ENCODE measurements at places on chromosomes 16 and 17.
A peak's percentile ranks its signal among the peaks of the same experiment; 100 is the strongest.

- no peak for DNase-seq
These were observed 3.7 kb downstream of the DUSP14 start for GRCh38 chr17:37493249-37494027.

DNA sequence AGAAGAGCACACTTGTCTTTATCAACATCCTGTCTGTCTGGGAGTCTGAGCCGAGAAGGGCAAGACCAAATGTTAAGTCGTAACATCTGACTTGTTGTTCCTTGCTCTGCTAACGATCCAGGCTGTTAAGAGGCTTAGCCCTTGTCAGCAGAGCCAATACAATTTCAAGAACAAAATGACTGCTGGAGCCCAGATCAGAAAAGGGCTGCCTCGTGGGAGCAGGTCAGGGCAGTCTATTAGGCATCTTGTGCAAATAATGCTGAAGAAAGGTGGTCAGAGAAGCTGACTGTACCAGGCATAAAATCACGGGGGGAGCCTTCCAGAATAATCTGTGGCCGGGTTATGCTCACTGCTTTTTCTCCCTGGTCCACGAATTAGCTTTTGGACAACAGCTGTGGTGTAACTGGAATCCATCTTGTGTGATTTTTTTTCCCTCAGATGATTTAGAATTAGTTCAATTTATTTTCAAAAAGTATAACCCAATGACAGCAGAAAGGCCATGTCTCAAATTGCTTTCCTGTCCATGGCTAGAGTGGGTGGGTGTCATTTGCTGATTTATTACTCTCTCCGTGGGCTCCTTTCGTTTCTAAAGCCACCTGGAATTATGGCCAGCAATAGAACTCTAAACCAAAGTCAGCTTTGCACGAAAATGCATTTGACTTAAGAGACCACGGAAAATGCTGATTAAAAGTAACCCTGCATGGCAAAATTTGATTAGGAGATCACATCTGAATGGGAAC is 221.1 kb upstream of the HSBP1 start:
- DNase-seq: no peak

- DNase-seq: no peak
These were observed 153.2 kb downstream of the IRF8 start for GRCh38 chr16:86052115-86052670.

DNA sequence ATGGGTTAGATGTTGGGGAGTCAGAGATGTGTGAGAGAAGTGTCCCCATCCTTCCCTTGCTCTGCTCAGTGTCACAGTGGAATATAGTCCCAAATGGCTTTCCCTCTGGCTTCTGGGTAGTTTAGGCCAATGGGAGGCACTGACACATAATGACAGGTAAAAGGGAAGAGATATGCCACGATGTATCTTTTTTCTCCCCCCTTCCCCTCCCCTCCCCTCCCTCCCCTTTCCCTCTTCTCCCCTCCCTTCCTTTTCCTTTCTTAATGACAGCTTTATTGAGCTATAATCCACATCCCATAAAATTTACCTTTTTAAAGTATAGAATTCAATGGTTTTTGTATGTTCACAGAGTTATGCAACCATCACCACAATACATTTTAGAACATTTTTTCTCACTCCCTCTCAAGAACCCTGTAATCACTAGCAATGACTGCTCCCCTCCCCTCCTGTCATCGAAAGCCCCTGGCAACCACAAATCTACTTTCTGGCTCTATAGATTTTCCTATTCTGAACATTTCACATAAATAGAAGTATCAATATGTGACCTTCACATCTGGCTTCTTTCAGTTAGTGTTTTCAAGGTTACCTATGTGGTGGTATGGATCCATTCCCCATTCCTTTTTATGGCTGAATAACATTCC is 617 bp upstream of the CCR7 start:
- DNase-seq: no peak

DNA sequence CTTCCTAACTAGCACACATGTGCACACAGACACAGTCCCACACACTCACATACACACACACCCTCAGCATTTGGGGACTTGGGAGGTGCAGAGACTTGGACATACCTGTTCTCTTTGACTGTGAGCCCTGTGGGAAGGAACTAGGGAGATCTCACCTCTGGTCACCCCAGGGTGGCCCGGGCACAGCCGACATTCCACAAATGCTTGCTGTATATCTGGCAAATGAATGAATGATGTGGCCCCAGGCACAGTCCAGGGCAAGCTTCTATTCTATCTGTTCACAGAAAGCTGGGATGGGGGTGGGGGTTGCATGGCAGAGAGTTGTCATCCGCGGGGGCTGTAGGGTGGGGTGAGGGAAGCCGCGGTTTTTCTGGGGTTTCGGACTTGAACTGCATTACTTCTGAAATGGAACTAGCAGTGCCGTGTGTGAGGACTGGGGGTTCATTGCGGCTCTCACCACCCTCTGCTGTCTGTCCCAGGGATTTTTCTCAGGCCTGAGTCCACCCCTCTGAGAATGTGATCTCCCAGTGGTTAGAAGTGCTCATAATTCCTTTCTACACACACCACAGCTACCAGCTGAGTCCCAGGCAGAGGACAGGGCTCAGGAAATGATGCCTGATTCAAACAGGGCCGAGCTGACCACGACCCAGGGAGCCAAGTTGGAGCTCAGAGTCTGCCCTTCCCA is 3.3 kb upstream of the RIPOR1 start:
- no peak for DNase-seq

DNA sequence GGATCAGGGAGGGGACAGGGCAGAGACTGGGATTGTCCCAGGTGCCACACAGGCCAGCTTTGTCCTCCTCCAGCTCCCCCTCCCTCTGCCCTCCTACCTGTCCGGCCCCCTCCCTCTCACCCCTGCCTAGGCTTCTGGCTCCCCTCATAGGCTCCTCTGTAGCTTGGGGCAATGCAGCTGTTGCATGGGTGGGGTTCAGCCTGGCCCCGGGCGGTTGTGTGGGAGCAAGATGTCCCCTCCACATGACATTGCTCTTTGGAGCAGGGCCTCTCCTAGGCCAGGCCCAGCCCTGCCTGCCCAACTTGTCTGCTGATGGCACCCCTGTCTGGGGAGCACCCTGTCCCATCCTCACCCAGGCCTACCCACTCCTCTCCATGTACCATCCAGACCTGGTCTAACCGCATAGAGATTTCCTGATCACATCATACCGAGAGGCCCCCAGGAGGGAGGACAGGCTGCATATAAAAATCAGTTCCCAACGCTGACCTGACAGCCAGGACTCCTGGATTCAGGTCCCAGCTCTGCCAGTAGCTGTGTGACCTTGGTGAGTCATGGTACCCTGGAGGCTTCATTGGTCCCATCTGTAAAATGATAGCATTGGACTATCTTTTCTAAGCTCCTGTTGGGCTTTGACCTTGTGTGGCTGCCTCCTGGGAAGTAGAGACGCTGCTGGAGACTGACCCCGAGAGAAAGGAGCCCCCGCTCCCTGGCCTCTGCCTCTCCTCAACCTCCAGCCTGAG is 48.8 kb upstream of the DLX4 start:
- DNase-seq: no peak

DNA sequence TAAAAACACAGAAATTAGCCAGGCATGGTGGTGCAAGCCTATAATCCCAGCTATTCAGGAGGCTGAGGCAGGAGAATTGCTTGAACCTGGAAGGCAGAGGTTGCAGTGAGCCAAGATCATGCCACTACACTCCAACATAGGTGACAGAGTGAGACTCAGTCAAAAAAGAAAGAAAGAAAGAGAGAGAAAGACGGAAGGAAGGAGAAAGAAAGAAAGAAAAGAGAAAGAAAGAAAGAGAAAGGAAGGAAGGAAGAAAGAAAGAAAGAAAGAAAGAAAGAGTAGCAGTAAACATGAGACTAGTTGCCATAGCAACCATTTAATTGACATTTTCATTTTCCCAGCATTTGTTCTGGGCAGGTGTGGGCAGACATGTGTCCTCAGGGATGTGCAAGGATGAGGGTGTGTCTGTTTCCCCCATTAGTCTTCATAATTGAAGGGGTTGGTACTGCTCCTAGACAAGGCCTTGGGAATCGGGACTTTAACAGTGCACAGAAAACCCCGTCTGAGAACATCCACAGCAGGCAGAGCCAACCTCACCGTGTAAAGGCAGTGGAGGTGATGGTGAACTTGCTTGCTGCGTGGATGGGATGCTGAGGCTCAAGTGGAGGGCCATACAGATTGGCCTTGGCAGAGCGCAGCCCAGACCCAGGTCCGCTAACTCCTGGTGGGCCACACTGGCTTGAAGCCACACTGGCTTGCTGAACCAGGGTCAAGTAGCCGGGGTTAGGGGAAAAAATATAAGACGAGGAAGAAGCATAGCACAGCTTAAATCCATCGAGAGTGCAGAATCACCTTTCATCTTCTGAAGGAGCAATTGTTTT is 35.2 kb upstream of the KIFC3 start:
- no peak for DNase-seq

DNA sequence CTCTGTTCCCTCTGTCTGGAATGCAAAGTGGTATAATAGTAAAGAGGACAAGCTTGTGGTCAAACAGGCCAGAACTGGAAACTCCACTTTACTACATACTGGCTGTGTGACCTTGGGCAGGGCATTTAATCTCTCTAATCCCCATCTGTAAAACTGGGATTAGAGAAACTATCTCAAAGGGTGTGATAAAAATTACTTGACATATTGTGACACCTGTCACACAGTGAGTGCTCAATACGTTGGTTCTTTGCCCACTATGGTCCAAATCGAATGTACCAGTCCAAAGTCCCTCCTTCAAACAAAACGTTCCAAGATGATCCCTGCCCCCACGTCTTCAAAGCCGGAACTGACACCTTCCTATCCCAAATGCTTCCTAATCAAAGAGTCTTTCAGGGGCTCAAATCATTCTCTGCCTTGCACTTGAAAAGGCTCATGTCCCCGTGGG is 734 bp downstream of the PGAP3 start:
- no peak for DNase-seq

DNA sequence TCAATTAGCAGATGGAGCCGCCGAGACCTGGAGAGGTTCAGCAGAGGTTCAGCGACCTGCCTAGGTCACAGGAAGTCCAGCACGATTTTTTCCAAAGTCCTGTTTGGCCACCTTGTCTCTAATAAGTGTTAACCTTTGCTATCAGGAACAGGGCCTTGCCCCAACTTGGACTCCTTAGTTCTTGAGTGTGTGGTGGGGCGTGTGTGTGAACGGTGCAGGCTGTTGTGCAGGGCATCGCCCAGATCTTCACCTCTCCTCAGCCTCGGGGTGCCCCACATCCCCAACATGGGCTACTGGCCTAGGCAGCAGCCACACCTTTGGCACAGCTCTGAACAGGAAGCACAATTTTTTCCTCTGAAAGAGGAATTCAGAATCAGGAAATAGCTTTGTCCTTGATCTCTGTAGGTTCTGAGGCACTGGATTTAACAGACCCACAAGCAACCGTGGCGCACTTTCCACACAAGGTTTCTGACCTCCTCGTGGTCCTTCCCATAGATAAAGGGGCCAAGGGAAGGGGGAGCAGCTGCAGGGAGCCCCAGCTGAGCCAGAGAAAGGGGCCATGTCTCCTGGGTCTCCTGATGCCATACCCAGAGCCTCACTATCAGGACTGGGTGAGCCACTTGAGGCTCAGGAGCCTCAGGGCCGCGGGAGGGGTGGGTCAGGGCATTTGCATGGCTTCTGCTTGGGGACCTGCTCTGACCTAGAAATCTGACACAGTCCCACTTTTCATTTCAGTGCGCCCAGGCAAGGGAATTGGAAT is 10.4 kb downstream of the MPRIP start:
- DNase-seq: no peak

- DNase-seq: no peak
These were observed 2.8 kb upstream of the NAT9 start for GRCh38 chr17:74778960-74779359.

- no peak for DNase-seq
These were observed 28.8 kb downstream of the DYNLRB2 start for GRCh38 chr16:80569440-80570105.

- DNase-seq: no peak
These were observed 20.7 kb downstream of the DNAH9 start for GRCh38 chr17:11618861-11619566.

- DNase-seq: no peak
These were observed 95.9 kb downstream of the OR1D5 start for GRCh38 chr17:2967515-2967914.

DNA sequence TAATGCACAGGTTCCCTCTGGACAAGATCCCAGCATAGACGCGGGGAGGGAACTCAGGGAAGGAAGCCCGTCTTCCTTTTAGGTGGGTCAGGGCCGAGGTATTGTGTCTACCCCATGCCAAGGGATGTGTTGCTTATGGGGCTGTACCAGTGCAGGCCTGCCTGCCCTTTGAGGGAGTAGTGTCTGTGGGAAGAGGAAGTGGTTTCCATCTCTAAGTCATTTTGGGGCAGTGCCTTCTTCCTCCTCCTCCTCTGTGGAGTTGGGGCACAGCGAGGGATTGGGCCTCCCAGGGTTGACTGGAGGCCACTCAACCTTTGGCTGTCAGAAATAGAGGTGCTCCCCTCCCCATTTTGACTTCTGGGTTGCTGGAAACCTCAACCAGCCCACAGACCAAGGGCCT is 26.5 kb downstream of the GJD3 start:
- DNase-seq: no peak

GRCh38 chr17:31802502-31802901 is 56.5 kb downstream of the COPRS start:
- DNase-seq: no peak

DNA sequence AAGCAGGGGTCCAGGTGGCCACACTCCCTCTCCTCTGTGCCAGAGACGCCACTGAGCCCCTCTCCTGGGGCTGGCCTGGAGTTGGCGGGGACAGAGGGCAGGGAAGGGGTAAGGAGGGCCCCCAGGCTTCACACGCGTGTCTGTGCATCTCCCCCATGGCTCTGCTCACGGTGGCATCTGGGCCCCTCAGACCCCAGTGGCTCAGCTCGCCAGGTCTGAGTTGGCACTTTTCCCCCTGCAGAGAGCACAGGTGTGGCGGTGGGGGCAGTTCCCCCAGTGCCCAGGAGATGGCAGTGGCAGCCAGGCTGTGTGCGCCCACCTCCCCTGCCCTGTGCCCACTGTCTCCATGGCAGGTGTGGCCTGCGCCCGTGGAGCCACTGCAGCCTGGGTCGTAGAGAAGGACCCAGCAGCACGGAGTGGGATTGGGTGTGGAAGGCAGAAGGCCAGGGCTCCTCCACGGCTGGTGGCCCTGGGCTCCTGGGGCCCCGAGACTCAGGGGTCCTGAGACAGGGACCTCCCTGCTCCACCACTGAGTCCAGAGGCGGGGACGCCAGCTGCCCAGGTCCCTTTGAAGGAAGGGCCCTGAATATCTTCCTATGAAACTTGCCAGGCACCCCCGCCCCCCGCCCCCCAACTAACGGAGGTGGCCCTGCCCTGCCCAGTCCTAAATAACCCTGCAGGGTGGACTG is 4.3 kb upstream of the APRT start:
- DNase-seq: peak; percentile 11

GRCh38 chr17:32656886-32657285 is 170.1 kb downstream of the CDK5R1 start:
- no peak for DNase-seq

Data from NCI-H1417 treated with DMSO at 0.1 percent for 48 hours (cell line).